ENCODE measurements at places on chromosomes 2 and 18. TPM values are rescaled to one million over a fixed set of nuclear protein-coding genes. Genes with fewer than 3 reads are reported as not detected.

Gene RTP5
- 5.2 TPM for total RNA-seq

Gene CNTNAP5
- total RNA-seq = 26.6 TPM

Gene CHRND
- total RNA-seq = not detected

Gene KCNG2
- total RNA-seq = 0.25 TPM

Gene CYP27C1
- 3.4 TPM for total RNA-seq

Gene REG3A
- not detected for total RNA-seq

Gene IMPA2
- 3.7 TPM for total RNA-seq

Gene PKDCC
- total RNA-seq = 9.6 TPM

Gene XDH
- not detected for total RNA-seq

Gene FAHD2A
- total RNA-seq = 6.9 TPM

Gene SP110
- 1.2 TPM for total RNA-seq

Gene GPR75
- total RNA-seq = 15.0 TPM

Gene PTGR3
- total RNA-seq = 15.5 TPM

Gene TUBB8B
- total RNA-seq = not detected

Gene MGAT4A
- total RNA-seq = 24.8 TPM

Gene CD8B
- 0.25 TPM for total RNA-seq

Gene PSMA8
- not detected for total RNA-seq

Gene AQP12B
- not detected for total RNA-seq

Gene PLCD4
- 0.25 TPM for total RNA-seq

Gene PLB1
- 1.7 TPM for total RNA-seq

Gene OR6B2
- total RNA-seq = not detected

Gene SNORC
- 0.74 TPM for total RNA-seq

Gene TSPYL6
- total RNA-seq = under 0.01 TPM

Gene IDH1
- total RNA-seq = 161 TPM

Gene MAPK4
- total RNA-seq = 14.0 TPM

Gene SDC1
- total RNA-seq = 4.9 TPM

Gene CDH20
- total RNA-seq = 5.9 TPM

Gene BIRC6
- total RNA-seq = 193 TPM

Gene ALKAL2
- not detected for total RNA-seq

Gene TXNDC2
- under 0.01 TPM for total RNA-seq

Gene KIF1A
- total RNA-seq = 181 TPM

Gene TMEM178A
- 23.4 TPM for total RNA-seq

Gene SNTG2
- total RNA-seq = 0.98 TPM

Gene CCDC74B
- total RNA-seq = 4.7 TPM

Gene SNRPD1
- total RNA-seq = 16.7 TPM

Gene CPO
- total RNA-seq = not detected

Gene INPP5D
- total RNA-seq = 2.7 TPM

Gene TGFBRAP1
- total RNA-seq = 22.1 TPM

Gene ANKRD29
- 2.0 TPM for total RNA-seq

Gene GLI2
- total RNA-seq = 2.7 TPM

Gene ATP6V1B1
- not detected for total RNA-seq
